Germinal center (tissue), 1 donor: ENCODE measurements at places on chromosomes 2 and 18.

DNA sequence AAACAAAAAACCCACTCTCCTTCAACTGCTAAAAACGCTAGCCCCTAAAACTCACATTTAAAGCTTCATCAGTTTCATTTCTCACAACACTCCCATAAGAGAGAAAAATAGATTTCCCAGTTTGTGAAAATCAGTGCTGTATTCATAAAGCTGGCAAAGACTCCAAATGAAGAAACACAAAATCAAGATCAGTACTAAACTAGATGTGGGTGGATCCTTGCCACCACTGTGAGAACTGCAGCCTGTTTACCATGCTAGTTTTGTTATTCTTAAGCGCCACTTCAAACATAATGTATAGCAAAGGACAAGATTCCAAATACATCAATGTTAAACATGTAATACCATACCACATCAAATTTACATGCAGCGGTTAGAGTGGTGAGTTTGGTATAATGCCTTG is 104.5 kb upstream of the CCDC150 start:
- DNase-seq = no peak

GRCh38 chr2:55137024-55137958 is 87.0 kb upstream of the RTN4 start:
- DNase-seq = no peak

- no peak for DNase-seq
These were observed 60.1 kb downstream of the MOB4 start for GRCh38 chr2:197575987-197576386.

- DNase-seq = no peak
These were observed 88.2 kb downstream of the TMEM163 start for GRCh38 chr2:134630504-134631159.

GRCh38 chr18:69518989-69519388 is 118.3 kb downstream of the DOK6 start:
- no peak for DNase-seq

DNA sequence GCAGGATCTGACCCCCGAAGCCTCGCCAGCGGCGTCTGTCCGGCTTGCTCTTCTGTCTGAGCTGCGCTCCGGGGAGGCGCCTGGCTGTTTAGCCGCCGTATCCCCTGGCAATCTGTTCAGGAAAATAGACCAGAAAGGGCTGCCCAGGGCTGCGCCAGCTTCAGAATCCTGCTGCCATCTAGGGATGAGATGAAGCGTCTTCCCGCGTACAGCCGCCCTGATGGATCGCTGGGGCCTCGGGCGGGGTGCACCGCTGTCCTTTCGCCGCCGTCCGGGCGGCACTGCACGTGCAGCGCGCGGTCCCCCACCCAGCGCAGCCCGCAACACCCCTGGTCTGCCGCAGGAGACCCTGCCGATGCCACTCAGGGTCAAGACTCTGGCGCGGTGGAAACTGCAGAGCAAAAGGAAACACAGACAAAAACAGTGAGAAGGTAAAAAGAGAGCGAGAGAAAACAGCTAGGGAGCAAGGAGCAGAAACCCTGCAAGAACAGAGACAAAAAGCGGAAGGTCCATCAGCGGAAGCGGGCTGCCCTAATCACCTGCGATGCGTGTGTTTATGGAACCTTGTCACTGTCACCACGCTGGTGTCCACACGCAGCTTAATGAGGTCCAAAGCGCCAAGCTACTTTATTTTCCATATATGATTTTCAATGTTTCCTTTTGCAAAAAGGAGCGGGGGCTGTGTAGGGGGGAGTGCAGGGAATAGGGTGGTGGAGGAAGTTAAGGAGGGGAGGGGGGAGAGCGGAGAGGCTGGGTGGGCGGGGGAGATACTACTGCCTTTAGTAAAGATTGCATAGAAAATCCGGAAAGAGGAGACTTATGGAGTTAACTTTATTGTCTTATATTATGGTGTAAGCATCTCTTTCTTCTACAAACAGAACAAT is 2113.3 kb upstream of the PIK3C3 start:
- no peak for DNase-seq

GRCh38 chr2:9187620-9188214 is 18.9 kb upstream of the ASAP2 start:
- no peak for DNase-seq

DNA sequence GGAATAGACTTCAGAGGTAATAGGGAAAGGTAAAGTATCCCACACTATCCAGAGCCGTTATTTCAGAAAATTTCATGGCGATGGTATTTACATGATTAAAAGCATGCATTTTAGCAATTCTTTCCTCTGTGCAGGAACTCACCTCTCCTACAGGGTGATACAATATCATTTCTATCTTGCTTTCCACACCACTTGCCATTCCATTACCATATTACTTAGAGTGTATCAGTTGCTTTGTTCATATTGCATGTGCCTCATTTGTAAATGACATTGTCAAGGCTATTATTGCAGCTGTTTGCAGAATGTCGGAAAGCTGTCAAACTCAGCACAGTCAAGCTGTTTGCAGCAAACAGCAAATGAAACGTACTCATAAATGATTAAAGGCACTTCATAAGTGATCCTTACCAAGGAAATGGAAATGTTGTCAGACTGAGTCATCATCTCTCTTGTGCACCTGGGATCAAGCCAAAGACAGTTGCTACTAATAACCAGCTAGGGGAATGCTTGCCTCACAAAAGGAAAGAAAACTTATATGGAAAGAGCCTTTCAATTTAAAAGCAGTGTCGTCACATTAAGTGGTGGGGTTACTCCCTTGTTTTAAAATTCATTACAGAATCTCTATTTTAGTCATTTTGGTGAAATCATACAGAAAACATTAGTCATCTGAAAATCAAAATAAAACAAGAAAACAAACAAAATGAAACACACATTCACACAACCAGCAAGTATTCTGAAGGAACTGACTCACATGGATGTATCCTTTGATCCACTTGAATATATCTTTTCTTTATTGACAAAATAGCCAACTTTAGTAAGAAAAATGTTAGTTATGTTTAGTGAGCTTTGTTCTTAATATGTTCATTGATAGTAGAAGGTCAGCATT is 1064.1 kb upstream of the CNTNAP5 start:
- no peak for DNase-seq

DNA sequence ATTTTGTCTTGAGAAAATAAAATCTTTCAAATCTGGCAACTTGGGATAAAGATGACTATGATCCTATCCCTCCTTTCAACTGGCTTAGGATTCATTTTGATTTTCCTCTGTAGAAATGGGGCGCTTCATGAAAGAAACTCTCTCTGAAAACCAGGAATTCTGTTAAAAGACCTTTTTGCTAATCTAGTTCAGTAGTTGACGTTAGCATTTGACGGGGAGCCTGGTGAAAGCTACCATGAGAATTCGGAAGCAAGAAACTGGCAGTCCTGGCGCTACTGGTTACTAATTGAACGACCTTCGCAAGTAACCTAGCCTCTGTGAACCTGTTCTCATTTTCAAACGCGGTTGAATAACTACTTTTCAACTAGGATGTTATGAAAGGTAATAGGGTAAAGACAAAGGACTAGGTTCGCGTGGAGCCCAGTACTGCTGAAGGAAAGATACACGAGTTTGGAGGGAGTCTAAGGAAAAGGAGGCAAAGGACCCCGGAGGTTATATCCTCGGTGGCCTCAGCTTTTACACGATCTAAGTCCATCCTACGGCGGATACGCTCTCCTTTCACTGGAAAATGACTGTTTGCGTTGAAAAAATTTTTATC is 604 bp upstream of the STK11IP start:
- DNase-seq = peak; percentile 18

GRCh38 chr18:56933472-56933871 is 213.4 kb upstream of the BOD1L2 start:
- DNase-seq = no peak

GRCh38 chr2:47493317-47494035 is 90.5 kb downstream of the MSH2 start:
- no peak for DNase-seq

- DNase-seq = no peak
These were observed 197.0 kb downstream of the NCKAP5 start for GRCh38 chr2:133371286-133371685.

GRCh38 chr2:14313341-14313740 is 319.2 kb upstream of the LRATD1 start:
- no peak for DNase-seq

GRCh38 chr2:143909577-143910353 is 610.2 kb downstream of the ZEB2 start:
- DNase-seq = no peak

DNA sequence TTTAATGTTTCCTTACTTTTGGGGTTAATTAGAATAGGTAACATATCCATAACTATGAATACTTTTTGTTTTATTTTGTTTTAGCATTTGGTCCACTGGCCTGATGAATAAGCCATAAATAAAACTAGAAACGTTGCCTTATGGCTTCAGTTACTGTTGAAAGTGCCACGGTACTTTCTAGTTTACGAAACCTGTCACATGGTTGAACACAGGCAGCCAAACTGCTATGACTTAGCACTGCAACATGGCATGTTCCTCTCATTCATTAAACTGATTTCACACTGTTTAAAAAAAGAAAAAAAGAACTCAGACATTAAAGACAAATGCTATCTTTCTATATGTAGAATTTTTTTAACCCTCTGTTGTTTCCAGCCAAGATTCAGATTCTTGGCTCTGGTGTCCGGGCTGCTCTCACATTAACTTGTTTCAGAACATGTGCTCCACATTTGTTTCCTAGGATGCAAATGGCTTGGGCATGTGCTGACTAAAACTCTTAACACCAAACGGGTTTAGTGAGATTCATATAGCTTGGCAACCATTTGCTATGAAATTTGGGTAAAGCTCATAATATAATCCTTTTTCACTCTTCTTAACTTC is 323.9 kb upstream of the RND3 start:
- no peak for DNase-seq

GRCh38 chr2:195514365-195514764 is 142.7 kb upstream of the SLC39A10 start:
- no peak for DNase-seq

GRCh38 chr2:104088745-104089144 is 765.2 kb upstream of the POU3F3 start:
- DNase-seq = no peak

DNA sequence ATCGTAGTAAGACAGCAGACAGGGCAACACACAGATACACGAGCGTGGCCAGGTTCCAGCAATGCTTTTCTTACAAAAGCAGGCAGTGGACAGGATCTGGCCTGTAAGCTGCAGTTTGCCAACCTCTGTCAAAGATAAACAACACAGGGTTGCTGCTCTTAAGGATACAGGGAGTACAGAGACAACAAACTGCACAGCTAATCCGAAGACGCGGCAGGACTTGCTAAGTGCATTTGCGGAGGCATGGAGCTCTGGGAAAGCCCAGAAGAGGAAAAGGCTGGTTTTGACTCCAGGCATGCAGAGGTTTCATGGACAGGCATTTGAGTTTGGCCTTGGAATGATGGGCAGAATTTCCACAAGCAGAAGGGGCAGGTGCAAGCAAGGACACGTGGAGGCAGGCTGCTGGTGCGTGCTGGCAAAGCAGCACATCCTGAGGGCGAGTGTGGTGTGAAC is 24.4 kb downstream of the SERTAD2 start:
- DNase-seq = no peak

GRCh38 chr2:96485751-96486651 is 19.2 kb downstream of the NEURL3 start:
- DNase-seq = peak; percentile 75

- no peak for DNase-seq
These were observed 23.5 kb downstream of the SLC8A1 start for GRCh38 chr2:40428439-40428838.

- DNase-seq = no peak
These were observed 214.2 kb downstream of the ICOS start for GRCh38 chr2:204150721-204151120.

GRCh38 chr2:229849073-229849472 is 72.7 kb downstream of the TRIP12 start:
- DNase-seq = no peak

- no peak for DNase-seq
These were observed 98.4 kb downstream of the SCG2 start for GRCh38 chr2:223503746-223504145.

GRCh38 chr18:62239475-62239874 is 52.4 kb downstream of the RELCH start:
- no peak for DNase-seq

GRCh38 chr2:230797515-230798495 is 66.9 kb upstream of the ITM2C start:
- DNase-seq = peak; percentile 45

GRCh38 chr2:158984604-158985135 is 16.2 kb downstream of the TANC1 start:
- DNase-seq = no peak

- DNase-seq = no peak
These were observed 12.2 kb downstream of the TMEM177 start for GRCh38 chr2:119691189-119691588.

DNA sequence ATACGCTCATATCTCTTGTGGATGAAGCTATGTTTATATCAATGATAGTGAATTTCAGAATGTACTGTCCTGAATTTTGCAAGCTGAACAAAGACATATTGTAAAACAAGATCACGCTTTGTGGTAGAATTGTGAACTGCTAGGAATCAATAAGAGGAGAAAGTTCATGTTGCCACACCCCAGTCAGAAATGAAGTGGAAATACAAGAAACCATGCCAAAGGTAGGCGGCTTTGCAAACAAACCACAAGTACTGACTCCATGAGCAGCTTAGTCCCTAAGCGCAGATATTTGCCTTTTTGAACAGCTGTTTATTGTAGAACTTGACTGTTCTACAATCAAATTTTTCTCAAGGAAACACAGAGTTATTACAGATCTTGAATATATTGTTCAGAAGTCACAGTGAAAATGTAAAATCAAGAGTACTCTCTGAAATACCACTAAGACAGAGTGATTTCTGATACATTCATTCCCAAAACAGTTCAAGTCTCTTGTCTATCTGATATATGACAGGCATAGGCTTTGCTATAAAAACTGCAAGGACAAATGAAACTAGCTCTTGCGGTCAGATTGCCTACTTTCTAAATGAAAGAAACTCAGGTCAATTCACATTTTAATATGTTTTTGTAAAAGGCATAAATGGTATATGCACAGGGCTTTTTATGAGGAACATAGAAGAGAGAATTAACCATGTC is 120.9 kb upstream of the CDH19 start:
- no peak for DNase-seq

GRCh38 chr2:132757676-132758075 is 87.7 kb upstream of the LYPD1 start:
- no peak for DNase-seq

DNA sequence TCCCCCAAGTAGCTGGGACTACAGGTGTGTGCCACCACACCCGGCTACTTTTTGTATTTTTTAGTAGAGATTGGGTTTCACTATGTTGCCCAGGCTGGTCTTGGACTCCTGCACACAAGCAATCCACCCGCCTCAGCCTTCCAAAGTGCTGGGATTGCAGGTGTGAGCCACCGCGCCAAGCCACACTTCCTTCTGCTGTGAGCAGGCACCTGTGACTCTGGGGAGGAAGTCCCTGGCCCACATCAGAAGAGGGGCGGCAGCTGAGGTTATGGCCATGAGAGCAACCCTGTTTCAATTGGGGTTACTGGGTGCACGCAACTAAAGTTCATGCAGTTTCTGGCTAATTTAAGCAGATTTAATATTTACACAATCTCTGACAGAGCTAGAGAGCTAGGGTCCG is 91.0 kb downstream of the PLB1 start:
- DNase-seq = no peak

DNA sequence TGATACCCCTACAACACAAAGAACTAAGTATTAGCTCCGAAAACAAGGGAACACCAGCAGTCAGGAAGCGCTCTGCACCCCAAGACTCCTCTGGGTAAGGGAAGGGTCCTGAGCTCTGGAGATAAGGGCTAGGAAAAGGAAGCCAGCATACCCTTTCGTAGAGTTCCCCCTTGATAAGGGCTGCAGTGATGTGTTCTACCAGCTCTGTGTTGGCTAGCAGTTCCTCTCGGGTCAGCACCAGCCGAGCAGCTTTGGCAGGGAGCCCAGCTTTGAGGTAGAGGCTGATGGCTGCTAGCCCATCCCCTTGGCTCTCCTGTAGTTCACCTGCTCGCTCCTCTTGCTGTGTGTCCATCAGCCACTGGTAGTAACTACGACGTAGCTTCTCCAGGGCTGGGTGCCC is 18.9 kb downstream of the KRTCAP3 start:
- DNase-seq = no peak
